Lung microvascular endothelial cell (primary cell): ENCODE measurements at places on chromosomes 4 and X.
A peak's percentile ranks its signal among the peaks of the same experiment; 100 is the strongest.

GRCh38 chr4:118410138-118410537, 57.3 kb upstream of the PRSS12 start:
- no peak for DNase-seq

GRCh38 chr4:173307778-173308177, 26.4 kb downstream of the HMGB2 start:
- no peak for DNase-seq

GRCh38 chr4:188282471-188283232, 143.4 kb downstream of the TRIML1 start:
- DNase-seq: no peak

DNA sequence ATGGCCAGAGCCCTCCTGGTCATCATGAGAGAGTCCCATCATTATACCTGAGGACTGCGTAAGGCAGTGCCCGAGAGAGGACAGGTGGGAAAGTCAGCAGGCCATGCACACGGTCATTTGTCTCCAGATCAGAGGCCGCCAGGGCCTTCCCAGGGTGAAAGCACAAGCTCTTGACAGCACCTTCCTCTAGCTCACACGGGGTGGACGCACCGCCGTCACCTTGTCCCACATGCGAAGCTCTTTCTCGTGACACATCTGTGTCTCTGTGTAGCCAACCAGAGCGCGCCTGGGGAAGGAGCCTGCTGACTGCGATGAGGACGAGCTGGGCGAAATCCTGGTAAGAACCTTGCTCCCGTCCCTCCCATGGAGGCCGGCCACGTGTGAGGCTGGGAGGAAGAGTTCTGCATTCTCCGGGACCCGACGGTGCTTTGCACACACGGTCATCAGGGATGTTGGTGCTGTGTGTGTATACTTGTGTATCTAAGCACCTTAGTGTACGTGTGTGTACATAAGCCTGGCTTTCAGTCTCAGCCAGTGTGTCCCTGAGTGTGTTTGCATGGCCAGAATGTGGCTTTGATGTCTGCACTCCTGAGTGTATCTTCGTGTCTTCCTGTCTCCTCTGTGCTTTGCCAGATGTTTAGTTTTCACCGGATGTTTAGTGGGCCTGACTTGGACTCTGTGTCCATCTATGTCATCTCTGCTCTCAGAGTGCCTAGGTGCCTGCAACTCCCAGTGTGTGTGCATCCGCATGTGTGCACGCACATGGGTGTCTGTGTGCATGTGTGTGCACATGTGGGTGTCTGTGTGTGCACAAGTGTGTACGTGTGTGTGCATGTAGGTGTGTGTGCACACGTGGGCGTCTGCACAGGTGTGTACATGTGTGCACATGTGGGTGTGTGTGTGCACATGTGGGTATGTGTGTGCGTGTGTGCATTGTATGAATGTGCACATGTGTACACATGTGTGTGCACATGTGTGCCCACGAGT, 15.1 kb downstream of the ATP5ME start:
- DNase-seq: no peak

DNA sequence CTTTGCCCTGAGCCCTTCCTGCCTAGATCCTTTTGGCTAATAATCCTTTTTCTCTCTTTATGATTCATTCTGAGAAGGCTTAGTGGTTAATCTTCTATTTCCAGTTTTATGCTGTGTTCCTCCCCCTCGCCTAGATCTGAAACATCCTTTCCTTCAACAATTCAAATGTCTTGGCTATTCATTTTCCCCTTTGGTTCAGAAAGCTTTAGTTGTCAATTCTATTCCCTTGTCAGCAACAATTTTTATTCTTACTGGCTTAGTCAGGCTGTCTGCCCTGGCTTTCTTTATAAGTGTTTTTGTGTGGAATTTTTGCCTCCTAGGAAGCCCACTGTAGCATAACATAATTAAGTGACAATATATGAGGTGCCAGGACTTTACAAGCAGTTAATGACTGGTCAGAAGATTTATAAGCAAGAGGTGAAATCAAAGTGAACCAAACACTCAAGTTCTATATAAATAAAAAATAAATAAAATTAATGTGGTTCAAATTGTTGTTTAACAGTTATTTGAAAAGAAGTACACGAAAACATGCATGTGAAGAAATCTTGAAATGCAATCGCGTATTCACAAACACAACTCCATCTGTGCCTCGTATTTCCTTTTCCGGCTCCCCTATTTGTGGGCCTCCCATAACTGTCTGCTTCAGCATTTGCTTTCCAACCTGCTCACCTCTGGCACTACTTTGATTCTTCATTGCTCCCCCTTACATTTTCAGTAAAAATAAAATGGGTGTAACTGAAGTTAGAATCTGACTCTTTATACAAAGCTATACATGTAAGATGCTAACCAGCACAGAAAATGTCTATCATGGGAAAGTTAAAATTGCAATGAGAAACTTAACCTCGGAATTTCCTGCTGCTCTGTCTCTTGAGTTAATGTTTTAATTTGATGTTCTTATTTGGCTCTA, 235.4 kb downstream of the SPRY1 start:
- peak; percentile 41 for DNase-seq

GRCh38 chrX:53284684-53285447, 3.5 kb upstream of the IQSEC2 start:
- peak; percentile 50 for DNase-seq

- no peak for DNase-seq
Measured at GRCh38 chrX:154351183-154352011, 23.0 kb downstream of the FLNA start.

GRCh38 chr4:74503580-74503979, 58.6 kb downstream of the AREG start:
- DNase-seq: peak; percentile 94

DNA sequence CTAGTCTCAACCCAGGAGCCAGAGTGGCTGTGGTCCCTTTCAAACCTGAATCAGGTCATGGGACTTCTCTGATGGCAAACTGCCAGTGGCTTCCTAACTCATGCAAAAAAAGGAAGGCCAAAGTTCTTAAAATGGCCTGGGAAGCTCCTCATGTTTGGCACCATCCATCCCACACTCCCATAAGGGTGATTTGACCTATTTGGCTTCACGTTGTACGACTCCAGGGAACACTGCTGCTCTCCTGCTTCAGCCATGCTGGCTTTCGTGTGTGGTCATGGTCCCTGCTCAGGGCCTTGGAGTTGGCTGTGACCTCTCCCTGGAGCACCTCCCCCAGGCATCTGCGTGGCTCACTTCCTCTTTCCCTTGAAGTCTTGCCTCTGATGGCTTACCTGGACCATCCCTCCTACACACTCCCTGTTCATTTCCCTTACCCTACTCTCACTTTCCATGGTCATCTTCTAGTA, 12.8 kb upstream of the TMSB4X start:
- no peak for DNase-seq

DNA sequence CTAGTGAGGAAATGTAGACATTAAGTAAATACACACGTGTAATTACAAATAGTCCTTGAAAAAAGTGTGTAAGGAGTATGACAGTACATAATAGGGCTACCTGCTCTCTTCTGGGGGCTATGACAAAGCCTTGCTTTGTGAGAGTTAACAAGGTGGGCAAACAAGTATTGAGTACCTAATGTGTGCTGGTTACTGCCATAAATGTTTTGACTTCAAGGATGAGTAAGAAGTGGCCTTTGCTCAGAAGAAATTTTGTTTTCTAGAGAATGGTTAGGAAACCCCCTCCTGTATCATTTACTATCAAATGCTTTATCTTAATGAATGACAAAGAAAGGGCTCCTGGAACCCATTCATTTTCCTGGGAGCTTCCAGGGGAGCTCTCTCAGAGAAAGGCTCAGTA, 167.0 kb upstream of the CASK start:
- no peak for DNase-seq

GRCh38 chr4:159358226-159358625, 255.3 kb downstream of the RAPGEF2 start:
- peak; percentile 74 for DNase-seq

- no peak for DNase-seq
Measured at GRCh38 chr4:48337731-48338130, 3.6 kb upstream of the SLAIN2 start.
